Cortex of kidney (tissue), 1 donor: ENCODE measurements at places on chromosomes 1 and 21.

DNA sequence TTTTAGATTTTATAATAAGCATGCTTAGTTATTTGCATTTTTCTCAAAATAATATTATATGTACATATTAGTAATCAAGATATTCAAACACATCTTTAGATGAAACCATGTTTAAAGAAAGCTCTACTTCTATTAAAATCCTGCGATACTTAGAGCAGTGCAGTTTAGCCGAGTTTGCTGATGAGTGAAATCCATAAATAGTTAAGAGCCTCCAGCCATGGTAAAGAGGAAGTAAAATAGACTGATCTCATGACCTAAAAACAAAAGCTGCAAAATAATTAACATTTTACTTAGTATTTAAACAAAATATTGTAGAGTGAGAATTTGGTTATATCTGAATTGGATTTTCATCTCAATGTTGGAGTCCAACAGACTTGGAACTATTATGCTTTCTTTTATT is 147.4 kb upstream of the NRIP1 start:
- no peak for DNase-seq

- DNase-seq: no peak
These were observed 8.7 kb upstream of the TNFRSF14 start for GRCh38 chr1:2547210-2548067.

GRCh38 chr1:154198756-154199562 is 7.1 kb upstream of the TPM3 start:
- DNase-seq: no peak

DNA sequence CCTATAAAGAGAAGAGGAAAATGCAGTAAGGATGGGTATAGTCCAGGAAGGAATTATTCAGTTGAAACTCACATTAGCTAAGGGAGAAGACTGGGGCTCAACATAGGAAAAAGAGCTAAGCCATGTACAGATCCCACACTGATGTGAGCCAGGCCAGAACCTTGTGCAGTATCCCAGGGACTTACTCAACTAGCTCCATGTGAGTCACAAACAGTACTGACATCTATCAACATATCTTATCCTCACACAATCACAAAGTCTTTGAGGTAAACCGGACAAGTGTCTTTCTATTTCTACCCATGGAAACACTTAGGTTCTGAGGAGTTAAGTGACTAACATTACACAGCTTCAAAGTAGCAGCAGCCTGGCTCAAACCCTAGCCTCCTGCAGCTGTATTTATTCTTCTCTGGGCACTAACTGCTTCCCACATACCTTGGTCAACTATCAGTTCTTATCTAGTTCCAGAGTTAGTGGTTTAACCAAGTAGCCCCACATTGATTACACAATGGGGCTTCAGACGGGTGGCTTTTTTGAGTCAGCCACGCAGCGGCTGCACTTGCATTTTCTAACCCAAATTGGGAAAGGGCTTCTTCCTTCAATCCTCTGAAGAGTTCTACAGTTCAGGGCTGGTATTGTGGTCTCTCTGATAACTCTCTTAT is 9.5 kb downstream of the CD5L start:
- DNase-seq: no peak

DNA sequence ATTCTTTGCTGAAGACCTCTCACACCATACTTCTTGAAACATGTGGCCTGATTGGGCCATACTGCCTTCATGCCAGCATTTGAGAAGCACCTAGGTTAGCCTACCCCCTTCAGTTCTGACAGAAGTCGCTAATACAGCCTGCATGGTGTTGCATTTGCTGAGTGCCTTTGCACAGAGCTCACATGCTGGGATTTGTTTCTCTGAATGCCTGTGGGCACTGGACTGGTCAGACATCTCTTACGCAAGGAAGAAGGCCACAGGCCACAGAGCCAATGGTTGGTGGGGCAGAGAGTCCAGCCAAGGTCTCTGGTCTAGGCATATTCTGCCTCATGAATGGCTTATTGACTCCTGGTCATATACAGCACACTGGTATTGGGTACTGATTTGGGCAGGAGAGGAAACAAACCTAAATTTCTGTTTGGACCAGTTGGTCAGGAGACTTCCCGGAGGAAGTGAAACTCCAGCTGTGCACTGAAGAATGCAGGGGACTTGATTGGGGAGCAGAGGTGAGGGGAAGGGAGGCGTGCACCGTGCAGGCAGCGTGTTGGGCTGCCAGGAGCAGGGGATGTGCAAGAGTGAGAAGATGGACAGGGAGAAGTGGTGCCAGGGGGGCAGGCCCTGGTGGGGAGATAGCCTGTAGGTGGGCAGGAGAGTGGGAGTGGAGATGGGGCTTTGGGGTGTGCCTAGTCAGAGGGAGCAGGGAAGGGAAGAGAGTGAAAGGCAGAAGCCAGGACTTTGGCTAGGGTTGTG is 18.1 kb downstream of the URB2 start:
- DNase-seq: no peak

- no peak for DNase-seq
These were observed 72.4 kb upstream of the TRAPPC10 start for GRCh38 chr21:43939443-43940328.

GRCh38 chr1:182279724-182280503 is 111.7 kb downstream of the GLUL start:
- DNase-seq: no peak

DNA sequence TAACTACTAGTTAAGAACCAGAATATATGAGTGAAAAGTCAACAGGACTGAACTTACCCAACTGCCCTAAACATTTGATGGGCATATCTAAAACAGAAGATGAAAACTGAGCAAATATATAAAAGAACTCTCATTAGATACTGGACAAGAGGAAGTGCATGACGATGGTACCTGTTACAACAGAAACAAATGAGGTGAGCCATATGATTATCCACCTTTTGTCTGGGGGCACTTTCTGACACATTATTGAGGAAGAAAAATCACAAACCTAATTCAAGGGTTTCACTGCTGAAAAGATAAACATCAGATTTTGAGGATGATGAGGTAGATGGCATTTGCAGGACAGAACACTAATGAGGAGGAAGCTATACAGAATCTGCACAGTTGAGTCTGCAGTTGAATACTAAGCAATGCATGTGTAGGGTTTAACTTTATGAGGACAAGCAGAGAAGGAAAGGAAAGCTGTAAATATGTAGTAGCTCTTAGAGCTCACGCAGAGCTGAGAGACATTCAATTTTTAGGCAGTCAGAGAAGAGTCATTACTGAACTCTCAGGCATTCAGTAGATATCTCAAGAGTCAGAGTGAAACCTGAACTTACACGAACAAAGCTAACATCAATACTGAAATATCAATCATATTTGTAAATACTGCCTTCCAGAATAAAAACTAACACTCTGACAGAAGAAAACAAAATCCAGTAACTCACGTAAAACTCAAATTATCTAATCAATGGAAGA is 262.1 kb downstream of the AKT3 start:
- no peak for DNase-seq

DNA sequence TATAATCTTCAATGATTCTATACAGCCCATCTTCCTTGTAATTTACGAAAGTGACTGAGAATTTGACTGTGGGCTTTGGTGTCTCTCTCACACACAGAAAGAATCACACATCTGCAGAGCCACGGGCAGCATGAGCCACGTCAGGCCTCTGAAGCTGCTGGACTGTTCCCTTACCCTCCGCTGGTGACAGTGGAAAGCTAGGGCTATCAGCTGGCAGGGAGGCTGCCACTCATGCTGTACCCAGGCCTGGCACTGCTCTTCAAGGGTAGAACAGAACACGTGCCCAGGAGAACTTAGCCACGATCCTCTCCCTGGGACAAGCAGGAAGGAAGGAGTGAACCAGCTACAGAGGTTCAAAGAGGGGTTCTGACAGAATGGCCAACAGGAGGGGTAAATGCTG is 90.7 kb downstream of the JAK1 start:
- no peak for DNase-seq

DNA sequence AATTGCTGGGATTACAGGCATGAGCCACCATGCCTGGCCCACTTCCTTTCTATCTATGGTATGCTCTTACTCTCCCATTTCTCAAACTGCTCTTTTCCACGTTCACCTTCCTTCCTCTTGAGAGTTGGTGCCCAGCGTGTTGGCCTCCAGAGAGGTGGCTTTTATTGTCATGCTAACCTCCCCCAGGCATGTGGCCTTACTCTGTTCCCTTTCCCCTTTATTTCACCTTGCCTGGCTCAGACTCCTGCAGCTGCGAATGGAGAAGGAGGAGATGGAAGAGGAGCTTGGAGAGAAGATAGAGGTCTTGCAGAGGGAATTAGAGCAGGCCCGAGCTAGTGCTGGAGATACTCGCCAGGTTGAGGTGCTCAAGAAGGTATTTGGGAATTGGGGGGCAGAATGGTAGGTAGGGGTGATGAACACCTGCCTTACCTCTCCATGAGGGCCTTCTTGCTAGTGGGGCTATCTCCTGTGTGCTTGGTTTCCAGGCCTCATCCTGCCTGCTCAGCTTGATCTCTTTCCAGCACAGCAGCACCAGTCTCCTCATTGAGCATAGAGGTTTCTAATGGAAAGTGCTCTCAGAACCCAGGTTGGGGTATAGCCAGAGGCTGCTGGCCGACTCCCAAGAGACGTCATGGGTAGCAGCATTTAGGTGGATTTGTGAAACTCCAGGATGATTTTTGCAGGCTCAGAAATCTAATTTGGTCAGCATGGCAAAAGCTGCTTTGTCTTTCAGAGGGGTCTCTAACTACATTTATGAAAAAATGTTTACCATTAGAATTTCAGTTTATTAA is 13.2 kb upstream of the TUFT1 start:
- DNase-seq: no peak

- no peak for DNase-seq
These were observed 29.7 kb upstream of the DUSP23 start for GRCh38 chr1:159751031-159751430.
